AG08395 (cell line): ENCODE measurements at places on chromosomes 16 and 17.

GRCh38 chr16:88667461-88667860 lies 4.6 kb upstream of the MVD start:
- no peak for DNase-seq

DNA sequence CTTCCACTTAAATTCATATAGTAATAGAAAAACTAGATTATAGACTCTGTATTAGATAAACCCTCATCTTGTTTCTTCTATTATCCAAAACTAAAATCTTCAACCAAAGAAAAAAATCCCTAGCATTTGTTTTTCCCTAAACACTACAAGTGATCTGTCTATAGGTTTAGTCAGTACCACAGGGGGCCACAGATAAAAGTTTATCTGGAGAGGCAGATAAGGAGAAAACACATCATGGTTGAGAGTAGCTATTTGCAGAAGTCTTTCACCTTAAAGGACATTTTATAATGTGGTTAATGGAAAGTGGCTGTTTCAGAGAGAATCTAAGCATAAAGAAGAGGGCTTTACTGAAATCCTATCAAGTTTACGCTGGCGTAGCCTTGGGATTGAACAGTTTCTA lies 160.1 kb downstream of the CDK5R1 start:
- no peak for DNase-seq

DNA sequence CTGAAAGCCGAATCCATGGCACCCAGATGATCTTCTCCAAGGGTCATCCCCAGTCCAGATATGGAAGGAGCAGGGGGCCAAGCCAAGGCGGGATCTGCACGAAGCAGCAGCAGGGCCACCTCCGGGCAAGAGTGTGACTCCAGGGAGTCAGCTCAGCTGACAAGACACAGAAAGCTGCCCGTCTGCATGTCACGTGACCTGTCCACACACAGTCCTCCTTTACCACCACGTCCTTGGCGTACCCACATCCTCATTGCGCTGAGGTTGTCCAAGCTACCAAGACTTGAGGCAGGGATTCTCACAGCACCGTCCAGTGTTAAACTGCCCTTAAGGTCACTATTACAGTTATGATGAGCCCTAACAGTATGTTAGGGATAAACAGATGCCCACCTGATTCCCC lies 11.3 kb upstream of the CYTH1 start:
- DNase-seq = no peak

DNA sequence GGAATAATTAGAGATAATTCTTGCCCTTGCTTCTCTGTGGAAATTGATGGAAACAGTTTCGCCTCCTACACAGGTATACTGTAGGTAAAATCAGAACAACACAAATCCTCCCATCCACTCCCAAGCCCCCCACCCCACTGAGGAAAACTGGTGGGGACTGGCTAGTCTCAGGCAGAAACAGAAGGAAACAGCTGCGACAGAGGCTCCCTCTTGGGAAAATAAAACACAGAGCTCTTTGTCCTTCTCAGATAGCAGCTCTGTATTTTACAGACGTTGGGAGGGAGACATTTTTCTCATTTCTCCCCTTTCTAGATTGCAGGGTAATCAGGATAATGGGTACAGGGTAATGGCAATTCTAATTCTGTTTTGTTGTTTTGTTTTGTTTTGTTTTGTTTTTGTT lies 1.1 kb downstream of the SLFN13 start:
- DNase-seq = no peak

DNA sequence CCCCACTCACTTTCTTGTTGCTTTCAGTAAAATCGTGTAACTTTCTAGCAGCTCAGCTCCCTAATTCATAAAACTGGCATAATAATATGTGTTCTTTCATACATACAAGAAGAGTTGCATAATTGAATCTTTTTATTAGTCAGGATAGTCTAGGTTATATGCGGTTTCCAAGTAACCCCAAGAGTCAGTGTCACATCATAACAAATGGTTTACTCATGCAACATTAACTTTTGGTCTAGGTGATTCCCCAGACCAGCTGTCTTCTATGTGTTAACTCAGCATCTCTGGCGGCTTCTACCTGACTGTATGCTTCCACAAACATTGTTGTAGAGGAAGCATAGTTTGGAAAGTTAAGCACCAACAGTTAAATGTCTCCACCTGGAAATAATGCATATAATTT lies 1000.4 kb downstream of the CDH11 start:
- peak; percentile 11 for DNase-seq

DNA sequence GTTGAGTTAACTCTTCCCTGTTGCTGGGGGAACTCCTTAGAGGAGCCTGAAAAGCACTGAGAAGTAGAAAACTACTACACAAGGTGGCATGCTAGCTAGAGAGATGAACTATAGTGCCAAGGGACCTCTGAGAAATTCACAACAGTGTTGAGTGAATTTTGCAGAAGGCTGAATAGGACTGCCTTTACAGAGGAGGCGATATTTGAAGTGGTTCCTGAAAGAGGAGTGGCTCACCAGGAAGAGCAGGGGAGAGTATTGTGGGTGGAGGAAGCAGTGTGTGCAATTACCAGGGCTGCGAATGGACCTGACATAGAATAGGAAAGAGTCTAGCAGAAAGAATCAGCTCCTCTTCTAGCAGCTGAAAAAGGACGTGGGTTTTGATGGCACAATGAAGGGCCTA lies 66.4 kb downstream of the CDK5R1 start:
- no peak for DNase-seq

GRCh38 chr17:63645775-63646487 lies 23.7 kb downstream of the MAP3K3 start:
- DNase-seq = peak; percentile 59

GRCh38 chr17:36575028-36575427 lies 16.7 kb upstream of the DHRS11 start:
- no peak for DNase-seq

DNA sequence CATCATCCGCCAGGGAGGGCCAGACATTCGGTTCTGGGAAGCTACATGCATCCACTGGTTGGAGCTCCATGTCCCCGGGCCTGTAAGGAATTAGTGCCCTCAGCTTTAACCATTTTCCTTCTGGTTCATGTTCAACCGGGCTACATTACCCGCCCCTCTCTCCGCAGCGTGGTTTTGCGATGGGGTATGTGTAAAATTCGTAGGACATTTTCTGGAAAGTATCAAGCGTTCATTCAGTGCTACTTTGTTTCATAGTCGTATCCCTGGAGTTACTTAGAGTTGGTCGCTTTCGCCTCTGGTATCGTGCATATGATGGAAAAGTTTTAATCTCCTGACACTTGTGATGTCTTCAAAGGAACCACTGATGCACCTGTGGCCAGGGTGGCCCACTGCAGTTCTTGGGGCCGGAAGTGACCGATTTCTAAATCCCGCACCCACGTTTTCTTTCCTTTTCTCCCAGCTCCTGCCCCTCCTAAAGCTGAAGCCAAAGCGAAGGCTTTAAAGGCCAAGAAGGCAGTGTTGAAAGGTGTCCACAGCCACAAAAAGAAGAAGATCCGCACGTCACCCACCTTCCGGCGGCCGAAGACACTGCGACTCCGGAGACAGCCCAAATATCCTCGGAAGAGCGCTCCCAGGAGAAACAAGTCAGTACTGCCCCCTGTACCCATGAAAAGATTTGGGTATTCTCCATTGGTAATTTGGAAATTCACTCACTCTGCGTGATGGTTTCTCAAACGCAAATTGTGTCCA lies 637 bp downstream of the RPL23A start:
- DNase-seq = no peak

- no peak for DNase-seq
Measured at GRCh38 chr17:78876094-78876597, 26.9 kb downstream of the CEP295NL start.

- peak; percentile 76 for DNase-seq
Measured at GRCh38 chr17:61338000-61338798, 61.4 kb upstream of the TBX2 start.

GRCh38 chr16:56964243-56965148 lies 2.7 kb downstream of the CETP start:
- DNase-seq = peak; percentile 50

GRCh38 chr17:63699638-63700527 lies at the start of gene LIMD2:
TSS of gene LIMD2 (minus strand) at chr17:63700125. CDS start at chr17:63699298, 827 bp downstream.
- DNase-seq = peak; percentile 50

GRCh38 chr17:79020631-79021301 lies 3.2 kb upstream of the C1QTNF1 start:
- DNase-seq = no peak

GRCh38 chr17:73901249-73901648 lies 257.0 kb upstream of the SDK2 start:
- no peak for DNase-seq

DNA sequence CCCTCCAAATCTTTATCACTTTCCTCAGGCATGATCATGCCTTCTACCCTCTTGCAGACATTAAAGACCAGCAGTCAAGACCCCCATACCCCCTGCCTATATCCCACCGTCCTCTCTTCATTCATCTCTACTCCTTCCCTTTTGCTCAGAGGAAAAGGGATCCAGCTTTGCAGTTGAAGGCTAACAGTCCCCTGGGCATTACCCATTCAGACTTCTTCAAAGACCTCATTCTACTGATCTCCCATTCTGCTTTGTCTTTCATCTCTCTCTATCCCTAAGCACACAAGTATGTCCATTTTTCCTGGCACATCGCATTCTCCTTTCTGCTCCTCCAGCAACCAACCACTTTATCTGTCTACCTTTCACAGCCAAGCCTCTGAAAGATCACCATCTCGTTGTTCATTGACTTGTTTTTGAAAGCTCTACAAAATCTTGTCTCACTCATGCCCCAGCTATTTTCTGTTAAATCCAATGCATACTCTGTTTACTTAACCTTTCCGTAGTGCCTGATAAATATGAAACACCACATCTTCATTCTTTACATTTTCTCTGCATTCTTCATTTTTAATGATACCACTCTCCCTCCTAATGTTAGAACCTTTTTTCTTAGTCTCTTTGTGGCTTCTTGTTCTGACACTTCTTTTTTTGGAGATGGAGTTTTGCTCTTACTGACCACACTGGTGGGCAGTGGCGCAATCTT lies 14.1 kb upstream of the LCMT1 start:
- peak; percentile 17 for DNase-seq

DNA sequence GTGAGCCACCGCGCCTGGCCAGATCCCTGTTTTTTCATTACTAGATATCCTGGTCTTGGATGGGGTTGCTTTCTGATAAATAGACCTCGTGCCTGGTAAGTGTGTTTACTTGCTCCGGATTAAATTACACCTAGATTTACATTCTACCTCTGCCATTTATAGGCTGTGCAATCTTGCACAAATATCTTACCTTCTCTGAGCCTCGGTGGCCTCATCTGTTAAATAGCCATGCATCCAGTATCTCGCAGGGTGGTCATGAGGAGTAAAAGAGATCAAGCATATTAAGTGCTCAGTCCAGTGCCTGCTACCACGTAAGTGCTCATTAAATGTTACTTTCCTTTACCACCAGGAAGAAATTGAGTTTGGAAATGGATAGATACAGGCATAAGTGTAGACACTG lies 98.4 kb downstream of the BMERB1 start:
- no peak for DNase-seq

- DNase-seq = peak; percentile 54
Measured at GRCh38 chr16:14399378-14400284, 230.4 kb downstream of the PARN start.

DNA sequence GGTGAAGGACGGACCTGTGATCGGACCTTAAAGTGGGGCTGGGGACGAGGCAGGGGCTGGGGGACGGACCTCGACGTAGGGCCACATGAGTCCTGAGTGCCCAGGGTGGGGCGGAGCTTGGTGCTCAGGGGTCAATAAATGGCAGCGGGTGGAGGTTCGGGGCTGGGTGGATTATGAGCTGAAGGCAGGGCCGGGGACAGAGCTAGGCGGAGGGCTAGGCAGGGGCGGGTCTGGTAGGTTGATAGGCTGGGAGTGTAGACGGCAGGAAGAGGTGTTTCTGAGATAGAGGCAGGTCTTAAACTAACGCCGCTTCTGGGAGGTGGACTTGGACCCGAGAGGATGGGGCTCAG lies 733 bp downstream of the CHRNB1 start:
- no peak for DNase-seq

GRCh38 chr16:78133919-78134318 lies 34.5 kb downstream of the WWOX start:
- DNase-seq = no peak

DNA sequence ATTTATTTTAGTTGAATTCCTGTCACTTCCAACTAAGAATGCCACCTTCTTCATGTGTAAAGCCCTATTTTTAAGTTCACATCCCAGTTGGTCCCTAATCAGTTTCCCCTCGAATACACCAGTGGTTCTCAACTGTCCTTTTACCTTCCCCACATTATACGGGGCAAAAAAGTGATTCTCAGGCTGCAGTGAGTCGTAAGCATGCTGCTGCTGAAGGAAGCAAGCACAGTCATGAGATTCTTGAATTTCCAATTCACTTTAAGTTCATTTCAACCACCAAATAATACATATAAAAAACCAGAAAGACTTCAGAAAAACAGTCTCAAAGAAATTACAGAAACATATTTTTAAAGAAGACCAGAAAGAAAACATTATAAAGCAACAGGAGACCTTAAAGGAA lies 47.9 kb downstream of the UBE2G1 start:
- DNase-seq = no peak

- DNase-seq = no peak
Measured at GRCh38 chr17:77478281-77478680, 337.5 kb downstream of the SEC14L1 start.

GRCh38 chr16:1713331-1713730 lies 7.3 kb downstream of the MAPK8IP3 start:
- DNase-seq = no peak

DNA sequence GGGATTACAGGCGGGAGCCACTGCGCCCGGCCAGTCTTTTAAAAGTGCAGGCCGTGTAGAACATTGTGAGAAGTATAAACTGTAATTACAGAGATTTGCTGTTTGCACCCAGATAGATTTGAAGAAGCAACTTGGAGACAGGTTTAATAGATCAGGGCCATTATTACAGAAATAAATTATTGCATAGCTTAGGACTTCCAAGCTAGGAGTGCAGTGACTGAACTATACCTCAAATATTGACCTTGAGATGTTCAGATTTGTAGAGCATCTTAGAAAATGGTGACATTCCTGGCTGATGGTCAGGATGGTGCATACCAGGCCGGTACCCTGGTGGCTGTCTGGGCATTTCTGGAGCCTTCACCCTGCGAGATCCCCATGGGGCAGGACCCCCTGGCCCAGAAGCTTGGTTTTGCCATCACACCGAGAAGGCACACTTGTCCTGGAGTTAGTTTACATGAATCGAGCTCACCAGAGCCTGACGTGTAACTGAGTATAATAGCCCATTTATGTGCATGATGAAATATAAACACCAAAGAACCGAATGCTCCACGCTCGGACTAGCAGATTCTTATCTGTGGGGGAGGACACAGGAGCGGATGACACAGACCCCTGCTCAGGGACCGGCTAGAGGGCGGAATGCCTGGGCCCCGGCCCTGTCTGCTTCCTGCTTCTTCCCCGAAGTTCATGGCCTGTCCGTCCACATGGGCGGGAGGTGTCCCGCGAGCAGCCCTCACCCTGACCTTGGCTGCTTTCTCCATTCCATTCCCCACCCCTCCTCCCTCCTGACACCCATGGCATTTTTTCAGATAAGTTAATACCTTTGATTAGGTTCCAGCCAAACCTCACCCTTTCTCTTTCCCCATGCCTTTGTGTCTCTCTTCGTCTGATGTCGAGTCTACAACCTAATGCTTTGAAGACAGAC lies 32.1 kb downstream of the CCDC40 start:
- DNase-seq = no peak

- DNase-seq = no peak
Measured at GRCh38 chr16:46885960-46886763, 2.0 kb downstream of the GPT2 start.

- no peak for DNase-seq
Measured at GRCh38 chr17:35809855-35810461, 674 bp downstream of the TAF15 start.
